ENCODE measurements at places on chromosomes 1 and 21.

- DNase-seq, result no peak
Measured at GRCh38 chr1:63674238-63674864, 81.1 kb downstream of the PGM1 start.

DNA sequence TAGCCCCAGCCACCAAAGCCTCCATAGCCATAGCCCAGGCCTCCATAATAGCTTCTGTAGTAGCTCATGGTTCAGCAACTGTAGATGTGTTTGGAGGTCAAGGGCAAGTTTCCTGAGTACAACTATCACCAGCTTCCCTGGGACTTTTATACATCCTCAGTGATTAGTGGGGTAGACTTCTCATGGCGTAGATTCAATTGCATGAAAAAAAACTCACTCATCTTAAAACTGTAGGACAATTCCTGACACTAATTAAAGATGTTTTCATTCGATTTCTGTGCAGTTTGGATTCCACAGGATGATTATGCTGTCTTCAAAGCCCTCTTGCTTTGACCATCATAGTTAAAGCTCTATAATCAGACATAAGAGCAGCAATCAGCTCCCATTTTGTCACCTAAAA lies at the start of gene KRTAP19-8:
Gene KRTAP19-8 (minus strand): TSS at position 101 of the 400 bp plus-strand sequence. CDS start 33 bp downstream, at position 68.
- no peak for DNase-seq

- no peak for DNase-seq
Measured at GRCh38 chr1:184257873-184258272, 129.0 kb upstream of the C1orf21 start.

DNA sequence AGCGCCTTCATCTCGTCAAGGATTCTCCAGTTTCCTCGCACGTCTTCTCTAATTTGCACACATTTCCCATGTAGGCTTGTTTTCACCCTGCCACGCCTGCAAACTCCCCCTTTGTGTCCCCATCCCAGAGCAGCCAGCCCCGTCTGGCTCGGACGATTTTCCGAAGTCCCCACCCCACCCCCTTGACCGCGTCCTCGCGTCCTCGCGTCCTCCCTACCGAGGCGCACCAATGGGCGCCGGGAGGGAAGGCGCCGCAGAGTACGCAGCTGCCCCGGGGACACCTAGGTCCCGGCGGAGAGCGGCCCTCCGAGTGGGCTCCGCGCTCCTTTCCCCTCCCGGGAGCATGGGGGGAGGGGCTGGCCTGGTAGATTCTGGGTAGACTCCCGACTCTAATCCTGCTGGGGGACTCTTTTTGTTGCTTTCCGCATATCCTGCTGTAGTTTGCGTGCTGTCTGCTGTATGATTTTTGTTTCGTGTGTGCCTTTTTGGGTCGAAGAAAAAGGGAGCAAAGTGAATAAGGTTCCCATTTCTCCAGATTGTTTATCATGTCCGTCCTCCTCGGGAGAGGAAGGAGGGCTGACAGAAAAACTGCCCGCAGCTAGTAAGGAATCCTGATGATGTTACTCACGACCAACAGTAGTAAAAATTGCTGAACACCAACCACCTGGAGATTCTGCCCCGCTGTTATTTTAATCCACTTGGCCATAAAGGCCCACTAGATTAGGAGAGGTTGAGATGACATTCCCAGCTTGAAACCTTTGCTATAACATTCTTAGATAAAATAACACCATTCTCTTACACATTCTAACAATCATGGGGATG lies 1.5 kb downstream of the CACHD1 start:
- DNase-seq, result no peak

DNA sequence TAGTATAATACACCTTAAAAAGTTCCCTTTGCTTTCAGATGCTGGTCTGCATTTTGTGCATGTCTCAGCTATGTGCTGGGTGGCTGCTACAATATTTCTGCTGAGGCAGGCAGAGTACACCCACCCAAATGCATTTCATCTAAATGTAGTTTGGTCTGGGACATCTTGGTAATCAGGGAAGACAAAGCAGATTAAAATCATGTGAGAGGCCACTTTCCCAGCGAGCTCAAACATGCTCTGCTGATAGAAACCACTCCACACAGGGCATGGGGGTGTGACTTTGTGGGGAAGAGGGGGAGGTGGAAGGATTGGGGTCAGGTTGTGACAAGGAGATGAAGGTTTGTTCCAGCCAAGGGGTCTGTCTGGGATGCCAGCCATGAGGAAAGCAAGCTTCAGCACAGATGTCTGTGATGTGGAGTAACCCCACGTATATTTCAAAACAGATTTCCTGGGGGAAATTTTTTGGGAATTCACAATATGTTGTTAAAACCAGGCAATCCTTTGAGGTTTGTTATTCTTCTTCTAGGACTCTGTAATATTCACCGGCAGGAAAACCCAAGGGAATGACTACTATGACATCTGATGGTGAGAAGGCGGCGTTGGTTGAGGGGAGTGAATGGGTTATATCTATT lies 255.1 kb upstream of the FGGY start:
- DNase-seq, result no peak

GRCh38 chr1:110888049-110888448 lies 15.1 kb downstream of the CD53 start:
- no peak for DNase-seq

- no peak for DNase-seq
Measured at GRCh38 chr21:25107708-25108107, 499.6 kb downstream of the MRPL39 start.

DNA sequence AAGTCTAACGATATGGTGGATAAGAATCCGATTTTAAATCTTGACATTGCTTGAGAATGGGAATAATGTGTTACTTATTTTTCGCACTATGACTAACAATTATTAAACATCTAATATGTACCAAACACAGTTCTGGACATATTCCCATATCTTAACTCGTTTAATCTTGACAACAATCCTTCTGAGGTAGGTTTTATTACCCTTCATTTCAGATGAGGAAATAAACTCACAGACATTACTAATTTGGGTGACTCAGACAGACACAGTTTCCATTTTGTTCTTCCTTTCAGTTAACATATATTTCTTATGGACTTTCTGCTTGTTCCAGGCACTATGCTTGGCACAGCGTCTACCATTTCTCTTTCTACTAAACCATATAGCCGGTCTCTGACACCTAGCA lies 244.8 kb downstream of the SMYD3 start:
- DNase-seq, result no peak

- no peak for DNase-seq
Measured at GRCh38 chr1:49306507-49307070, 529.9 kb upstream of the BEND5 start.

DNA sequence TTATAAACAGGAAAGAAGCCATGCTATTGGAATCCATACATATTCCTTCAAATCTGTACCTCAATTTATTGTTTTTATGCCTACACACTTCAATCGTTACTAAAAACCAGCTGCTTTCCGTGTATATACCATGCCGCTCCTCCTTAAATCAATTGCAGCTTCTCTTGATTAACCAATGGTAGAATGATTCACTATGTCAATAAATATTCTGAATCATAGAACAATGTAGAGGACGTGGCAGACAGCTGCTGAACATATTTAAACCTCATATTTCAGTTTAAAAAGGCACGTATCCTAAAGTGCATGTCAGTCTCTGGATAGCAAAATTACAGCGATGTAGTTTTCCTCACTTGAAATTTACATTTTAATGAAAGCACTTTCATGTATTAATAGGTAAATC lies 100.4 kb downstream of the MRPL39 start:
- DNase-seq, result no peak

GRCh38 chr1:93521618-93522017 lies 73.7 kb downstream of the FNBP1L start:
- DNase-seq, result no peak

- DNase-seq, result no peak
Measured at GRCh38 chr1:107877745-107878144, 87.2 kb downstream of the VAV3 start.

DNA sequence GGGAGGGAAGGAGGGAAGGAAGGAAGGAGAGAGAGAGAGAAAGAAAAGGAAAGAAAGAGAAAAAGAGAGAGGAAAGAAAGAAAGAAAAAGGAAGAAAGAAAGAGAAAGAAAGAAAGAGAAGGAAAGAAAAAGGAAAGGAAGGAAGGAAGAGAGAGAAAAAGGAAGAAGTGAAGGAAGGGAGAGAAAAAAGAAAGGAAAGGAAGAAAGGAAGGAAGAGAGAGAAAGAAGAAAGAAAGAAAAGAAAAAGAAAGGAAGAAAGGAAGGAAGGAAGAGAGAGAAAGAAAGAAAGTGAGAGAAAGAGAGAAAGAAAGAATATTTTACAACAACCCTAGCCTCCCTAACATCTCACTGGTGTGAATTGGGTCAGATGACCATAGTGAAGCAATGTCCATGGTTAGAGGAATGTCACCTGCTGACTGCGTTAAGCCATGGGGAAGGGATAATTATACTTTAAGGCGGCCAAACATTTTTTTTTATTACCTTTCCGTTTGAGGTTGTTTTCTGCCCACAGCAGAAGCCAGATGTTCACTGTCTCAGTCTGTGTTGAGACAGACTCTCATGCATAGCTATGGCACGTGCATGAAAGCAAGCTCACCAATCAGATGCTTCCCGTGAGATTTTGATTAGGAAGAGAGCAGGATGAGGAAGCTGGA lies 76.4 kb downstream of the SNRPE start:
- no peak for DNase-seq

GRCh38 chr1:115275216-115275615 lies 62.8 kb downstream of the NGF start:
- DNase-seq, result no peak

DNA sequence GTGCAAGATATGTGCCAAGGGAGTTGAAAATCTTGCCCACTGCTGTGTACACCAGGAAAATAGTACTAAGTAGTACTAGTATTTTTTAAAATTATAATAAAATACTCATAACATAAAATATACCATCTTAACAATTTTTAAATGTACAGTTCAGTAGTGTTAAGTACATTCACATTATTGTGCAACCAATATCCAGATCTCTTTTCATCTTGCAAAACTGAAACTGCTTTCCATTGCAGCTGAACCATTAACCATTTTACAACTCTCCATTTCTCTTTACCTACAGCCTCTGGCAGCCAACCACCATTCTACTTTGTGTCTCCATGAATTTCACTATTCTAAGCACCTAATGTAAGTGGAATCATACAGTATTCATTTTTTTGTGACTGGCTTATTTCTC lies 19.3 kb upstream of the RAB3GAP2 start:
- DNase-seq, result no peak

DNA sequence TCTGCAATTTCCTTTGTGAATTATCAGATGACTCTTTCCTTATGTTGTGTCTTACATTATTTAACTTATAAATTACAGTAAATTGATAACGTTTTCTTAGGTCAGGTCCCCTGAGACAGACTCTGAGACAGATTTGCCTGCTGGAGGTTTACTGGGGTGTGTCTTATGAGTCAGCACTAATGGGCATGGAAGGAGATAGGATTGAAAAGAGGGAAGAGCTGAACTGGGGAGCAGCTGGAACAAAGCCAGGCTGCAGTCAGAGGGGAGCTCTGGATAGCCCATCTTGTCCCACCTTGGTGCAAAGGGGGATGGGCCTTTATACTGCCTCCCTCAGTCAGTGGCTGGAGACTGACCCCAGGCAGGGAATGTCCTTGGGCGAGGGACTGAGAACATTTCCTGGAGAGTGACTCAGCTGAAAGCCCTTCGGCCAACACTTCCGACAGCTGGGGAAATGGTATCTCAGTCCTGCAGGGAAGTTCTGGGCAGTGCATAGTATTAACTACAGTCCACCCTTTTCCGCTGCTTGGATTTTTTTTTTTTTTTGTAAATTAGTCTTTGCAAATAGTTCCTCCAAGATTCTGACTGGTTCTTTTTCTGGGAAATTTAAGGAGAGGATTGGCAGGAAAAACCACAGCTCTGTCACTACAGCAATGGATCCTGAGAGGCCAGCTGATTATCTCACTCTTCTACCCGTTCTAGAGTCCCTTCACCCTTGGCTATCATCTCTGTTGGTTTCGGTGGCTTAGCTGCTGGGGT lies 39.1 kb upstream of the CDC42BPA start:
- peak; percentile 34 for DNase-seq

GRCh38 chr1:36128126-36128904 lies 3.3 kb upstream of the COL8A2 start:
- DNase-seq, result no peak

DNA sequence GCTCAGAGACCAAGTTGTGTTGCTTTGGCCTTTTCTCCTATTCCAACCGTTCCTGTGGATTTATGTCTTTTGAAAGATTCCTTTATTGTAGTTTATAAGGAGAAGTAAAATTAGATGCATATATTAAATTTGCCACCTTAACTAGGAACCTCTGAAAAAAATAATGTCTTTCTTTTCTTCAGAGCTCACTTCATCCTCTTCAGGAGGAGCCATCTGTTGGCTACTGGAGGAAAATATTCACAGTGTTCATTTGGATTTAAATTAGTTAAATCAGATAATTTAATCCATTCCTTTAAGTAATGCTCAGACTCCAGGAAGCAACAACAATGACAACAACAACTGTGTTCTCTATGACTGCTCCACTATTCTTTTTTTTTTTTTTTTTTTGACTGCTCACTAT lies 164.0 kb downstream of the FASLG start:
- no peak for DNase-seq

- DNase-seq, result no peak
Measured at GRCh38 chr21:41755934-41756773, 10.7 kb downstream of the RIPK4 start.

- DNase-seq, result no peak
Measured at GRCh38 chr21:26055010-26055409, 115.6 kb downstream of the APP start.

DNA sequence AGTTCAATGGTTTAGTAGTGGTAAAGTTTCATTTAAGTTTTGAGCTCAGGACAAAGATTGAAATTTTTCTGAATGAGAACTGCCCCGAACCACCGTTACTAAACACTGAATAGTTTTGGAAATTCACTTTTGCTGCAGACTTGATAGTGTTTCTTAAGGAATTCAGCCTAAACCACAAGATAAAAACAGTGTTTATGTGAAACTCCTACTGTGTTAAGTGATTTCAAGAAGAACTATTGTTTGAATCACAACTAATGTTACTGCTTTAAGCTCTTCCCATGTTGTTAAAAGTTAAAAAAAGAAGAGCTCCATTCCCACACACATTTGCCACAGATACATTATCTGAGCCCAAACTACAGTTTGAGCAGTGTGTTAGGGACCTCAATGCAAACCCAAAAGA lies 159.2 kb downstream of the DYRK1A start:
- DNase-seq, result no peak

- DNase-seq, result no peak
Measured at GRCh38 chr1:223747838-223748335, 35.5 kb downstream of the CAPN2 start.

DNA sequence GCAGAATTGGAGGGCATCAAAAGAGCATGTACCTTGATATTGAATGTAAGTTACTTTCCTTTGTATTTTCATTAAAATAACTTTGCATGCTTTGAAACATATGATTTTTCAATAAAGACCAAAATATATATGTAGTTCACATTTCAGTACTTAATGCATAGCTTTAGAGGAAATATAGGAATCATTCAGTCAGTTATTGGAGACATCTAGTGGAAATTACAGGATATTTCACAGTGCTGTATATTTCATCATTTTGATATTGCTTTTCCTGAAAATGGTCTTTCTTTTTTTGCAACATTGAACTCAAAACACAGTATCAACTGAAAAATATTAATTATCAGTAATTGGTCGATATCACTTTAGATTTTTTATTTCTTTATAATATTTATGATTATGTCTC lies 375.8 kb downstream of the NCAM2 start:
- no peak for DNase-seq

- DNase-seq, result no peak
Measured at GRCh38 chr1:3578433-3578805, 32.9 kb downstream of the MEGF6 start.
